ENCODE measurements at places on chromosomes 12 and 14.

DNA sequence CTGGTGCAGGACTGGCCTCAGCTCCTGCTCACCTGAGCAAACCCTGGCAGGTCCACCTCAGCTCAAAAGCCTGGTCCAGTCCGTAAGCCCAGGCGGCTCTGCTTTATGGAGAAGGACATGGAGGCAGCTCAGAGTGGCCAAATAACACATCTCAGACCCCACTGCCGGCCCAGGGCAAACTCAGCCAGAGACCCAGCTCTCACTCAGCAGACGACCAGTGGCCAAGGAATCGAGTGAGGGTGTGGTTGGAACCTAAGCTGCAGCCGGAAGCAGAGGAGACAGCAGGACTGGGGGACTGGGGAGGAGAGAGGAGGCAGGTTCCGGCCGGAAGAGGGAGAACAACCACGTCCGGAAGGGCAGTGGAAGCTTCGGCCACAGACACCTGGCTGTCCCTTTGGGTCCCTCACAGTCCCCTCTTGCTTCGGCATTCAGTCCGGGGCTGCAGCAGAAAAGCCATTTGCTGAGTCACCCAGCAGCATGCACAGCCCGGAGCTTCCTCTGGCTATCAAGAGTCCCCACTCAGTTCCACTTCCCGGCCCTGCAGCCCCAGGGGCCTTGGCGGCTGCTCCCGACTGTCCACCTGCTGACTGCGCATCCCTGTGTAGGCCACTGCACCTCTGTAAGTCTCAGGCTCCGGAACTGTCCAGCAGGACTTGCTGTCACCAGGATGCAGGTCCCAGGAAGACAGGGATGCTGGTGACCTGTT lies 104.0 kb downstream of the CALM1 start:
- peak; percentile 26 for DNase-seq

DNA sequence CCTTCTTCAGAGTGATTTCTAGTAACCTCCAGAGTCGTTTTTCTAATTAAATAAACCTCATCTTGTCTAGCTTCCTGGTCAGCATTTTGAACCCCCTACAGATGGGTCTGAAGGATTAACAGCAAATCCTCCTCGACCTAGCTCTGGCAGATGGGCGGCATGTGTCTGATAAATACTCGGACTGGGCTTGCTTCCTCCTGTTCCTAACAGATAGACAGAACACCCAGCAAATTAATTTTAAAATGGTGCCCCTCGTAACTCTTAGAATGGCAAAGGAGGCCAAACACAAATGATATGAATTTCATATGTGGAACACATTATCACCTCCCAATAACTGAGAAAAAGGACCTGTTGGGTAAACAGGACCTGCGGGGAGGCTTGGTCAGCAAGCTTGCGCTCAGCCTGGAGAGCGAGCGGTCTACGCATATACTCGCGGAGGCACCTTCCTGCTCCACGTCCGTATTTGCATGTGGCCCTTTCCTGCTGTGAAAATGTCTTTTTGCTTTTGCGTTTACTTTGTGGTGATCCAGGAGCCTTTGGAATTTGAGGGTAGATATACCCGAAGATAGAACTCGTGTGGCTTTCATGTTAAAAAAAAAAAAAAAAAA lies 79.6 kb downstream of the OTX2 start:
- no peak for DNase-seq

GRCh38 chr12:76680940-76681339 lies 83.0 kb upstream of the ZDHHC17 start:
- DNase-seq, result no peak

GRCh38 chr14:69443296-69443805 lies 41.2 kb upstream of the PLEKHD1 start:
- no peak for DNase-seq

DNA sequence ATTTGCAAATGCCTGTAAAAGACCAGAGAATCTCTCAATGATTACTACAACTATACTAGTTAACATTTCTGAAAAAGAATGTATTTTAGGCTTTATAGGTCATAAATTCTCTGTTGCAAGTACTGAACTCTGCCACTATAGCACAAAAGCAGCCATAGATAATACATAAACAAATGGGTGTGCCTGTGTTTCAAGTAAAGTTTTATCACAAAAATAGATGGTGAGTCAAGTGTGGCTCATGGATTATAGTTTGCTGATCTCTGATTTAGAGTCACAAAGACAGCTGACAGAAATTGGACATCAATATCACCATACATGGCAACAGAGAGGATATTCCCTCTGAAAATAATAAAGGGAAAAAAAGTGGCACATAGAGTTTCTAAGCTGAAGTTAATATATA lies 68.1 kb downstream of the FSCB start:
- no peak for DNase-seq

All from OCI-M1 (cell line).